ENCODE measurements at places on chromosomes 16 and 17. TPM values are rescaled to one million over a fixed set of nuclear protein-coding genes. Genes with fewer than 3 reads are reported as not detected.

DNA sequence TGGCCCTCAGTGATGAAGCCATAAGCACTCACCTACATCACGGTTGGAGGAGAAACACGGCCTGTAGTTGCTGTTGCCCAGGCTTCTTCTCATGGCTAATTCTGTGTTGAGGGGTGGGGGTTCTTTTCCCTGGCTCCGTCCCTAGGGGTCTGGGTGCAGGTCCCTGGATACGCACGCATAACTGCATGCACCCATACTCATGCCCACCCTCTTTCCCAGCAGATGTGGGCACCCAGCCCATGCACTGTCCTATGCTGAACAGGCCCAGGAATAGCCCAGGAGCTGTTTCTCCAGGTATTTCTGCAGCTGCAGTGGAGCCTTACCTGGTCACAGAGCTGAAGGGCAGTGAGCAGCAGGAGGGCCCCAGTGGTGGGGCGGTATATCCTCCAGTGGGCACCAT lies 18.1 kb downstream of the ST6GALNAC1 start:
- DNase-seq, result no peak

DNA sequence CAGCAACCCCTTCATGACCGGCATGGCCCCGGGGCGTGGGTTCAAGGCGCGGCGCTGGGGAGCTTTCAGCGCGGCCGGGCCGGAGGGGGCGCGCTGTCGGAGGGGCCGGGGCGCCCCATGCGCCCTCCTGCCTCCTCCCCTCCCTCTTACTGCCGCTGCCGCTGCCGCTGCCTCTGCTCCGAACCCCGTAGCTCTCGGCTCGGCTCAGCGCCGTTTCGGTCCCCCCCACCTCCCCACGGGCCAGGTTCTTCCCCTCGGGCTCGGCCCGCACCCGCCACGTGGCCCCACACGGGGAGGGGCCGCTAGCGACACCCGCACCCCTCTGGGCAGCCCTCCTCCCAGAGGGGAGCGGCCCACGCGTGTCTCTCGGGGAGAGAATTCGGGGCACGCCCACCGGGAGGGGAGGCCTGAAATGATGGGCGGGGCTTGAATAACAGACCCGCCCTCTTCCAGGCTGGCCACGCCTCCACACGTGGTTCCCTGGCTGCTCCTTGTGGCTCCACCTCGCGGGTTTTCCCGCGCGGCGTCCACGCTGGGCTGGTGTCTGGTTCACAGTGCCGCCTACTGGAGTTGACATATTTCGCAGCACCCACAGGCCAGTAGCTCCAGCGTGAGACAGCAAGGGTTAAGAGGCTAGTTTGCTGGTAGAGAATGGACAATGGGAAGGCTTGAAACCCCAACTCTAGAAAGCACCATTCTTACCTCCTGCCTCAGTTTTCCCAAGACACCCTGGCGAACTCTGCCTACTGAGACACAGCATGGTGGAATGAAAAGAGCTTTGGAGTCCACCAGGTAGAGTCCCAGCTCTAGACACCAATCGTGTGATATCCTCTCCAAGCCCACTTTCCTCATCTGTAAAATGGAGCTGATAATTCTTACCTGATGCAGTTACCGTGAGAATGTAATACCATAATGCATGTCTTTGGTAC lies at the start of gene KCNH4:
Gene KCNH4, minus strand, starts transcription at position 221 of the 929 bp plus-strand sequence. Its CDS starts 197 bp downstream, at position 24.
- peak; percentile 66 for DNase-seq

DNA sequence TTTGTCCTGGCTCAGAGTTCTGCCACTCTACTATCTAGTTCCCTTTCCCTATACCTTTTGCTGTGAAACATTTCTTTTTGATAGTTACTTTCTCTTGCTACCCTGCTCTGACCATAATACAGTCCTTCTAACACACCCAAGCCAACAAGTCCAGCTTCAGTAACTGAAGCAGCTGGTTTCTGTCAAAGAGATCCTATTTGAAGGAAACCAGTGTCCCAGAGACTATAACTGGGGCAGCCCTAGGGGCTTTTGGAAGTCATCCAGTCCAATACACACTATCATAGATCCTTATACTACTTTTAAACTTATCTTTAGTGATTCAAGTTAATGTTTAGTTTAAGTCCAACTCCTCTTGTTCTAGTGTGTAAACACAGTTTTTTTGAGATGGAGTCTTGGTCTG lies 17.3 kb upstream of the DHRS13 start:
- DNase-seq, result no peak

- no peak for DNase-seq
These were observed 11.0 kb upstream of the PMFBP1 start for GRCh38 chr16:72182976-72183375.

- DNase-seq, result peak; percentile 83
These were observed at the start of gene GAA for GRCh38 chr17:80101011-80101945. Gene GAA (plus strand): TSS chr17:80101581. CDS start chr17:80104587, 3,006 bp downstream.

- DNase-seq, result no peak
These were observed 23.0 kb upstream of the CYLD start for GRCh38 chr16:50718761-50719400.

DNA sequence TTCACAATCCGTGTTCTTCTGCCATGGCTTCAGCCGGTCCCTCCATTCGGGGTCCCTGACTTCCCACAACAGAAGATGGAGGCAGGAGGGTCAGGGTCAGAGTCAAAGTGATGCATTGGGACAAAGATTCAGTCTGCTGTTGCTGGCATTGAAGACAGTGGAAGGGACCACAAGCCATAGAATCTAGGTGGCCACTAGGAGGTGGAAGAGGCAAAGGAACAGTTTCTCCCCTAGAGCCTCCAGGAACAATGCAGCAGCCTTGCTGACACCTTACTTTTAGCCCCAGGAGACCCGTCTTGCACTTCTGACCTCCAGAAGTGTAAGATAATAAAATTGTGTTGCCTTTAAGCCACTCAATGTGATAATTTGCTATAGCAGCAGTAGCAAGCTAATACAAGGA lies 55.9 kb downstream of the MFSD11 start:
- DNase-seq, result no peak

DNA sequence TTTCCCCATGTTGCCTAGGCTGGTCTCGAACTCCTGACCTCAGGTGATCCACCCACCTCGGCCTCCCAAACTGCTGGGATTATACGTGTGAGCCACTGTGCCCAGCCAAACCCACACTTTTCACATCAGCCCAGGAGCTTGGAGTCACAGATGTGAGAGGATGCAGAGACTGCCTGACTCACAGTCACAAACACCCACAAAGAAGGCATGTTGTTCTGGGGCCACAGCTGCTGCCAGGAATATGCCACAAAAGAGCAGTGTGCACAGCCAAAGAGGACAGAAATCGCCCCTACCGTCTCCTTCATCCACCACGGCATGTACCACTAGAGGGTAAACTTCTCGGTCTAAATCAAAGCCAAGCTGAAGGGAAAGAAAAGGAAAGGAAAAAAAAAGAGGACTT lies 25.1 kb upstream of the FOXJ1 start:
- no peak for DNase-seq

DNA sequence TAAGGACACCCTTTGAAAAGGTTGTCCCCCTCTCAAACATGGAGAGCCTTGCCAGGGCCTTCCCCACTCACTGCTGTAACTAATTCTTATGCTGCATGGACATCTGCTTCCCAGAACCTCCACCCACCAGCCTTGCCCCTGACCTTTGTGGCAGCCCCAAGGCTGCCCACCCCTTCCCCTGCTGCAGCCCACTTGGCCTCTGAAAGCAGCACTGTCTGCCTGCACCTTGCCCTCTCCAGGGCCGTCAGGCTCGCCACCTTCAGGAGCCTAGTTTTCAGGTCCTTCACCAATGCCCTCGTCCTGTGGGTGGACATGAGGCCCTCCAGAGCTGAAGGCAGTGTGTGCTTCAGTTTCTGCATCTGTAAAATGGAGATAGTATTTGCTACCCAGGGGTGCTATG lies 2.7 kb upstream of the CORO1A start:
- DNase-seq, result no peak

- DNase-seq, result no peak
These were observed 129.9 kb downstream of the RAP1GAP2 start for GRCh38 chr17:2926019-2926650.

DNA sequence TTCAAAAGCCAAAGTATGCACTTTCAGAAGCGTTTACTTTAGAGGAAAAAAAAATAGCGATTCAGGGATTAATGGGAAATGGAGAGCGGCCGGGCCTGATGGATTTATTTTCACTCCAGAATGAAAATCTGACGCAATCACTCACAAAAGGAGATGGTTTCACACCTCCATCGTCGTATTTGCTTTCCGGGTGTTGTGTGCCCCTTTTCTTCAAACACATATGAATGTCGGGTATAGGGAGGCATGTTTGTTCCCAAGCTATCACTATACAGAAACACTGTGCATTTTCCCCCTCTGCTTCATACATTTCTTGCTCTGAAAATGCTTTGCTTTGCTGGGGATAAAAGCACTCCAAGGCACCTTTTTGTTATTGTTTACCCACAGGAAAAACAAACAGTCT lies 562.2 kb upstream of the ZFHX3 start:
- no peak for DNase-seq

- no peak for DNase-seq
These were observed 6.5 kb upstream of the OR2C1 start for GRCh38 chr16:3349175-3349574.

DNA sequence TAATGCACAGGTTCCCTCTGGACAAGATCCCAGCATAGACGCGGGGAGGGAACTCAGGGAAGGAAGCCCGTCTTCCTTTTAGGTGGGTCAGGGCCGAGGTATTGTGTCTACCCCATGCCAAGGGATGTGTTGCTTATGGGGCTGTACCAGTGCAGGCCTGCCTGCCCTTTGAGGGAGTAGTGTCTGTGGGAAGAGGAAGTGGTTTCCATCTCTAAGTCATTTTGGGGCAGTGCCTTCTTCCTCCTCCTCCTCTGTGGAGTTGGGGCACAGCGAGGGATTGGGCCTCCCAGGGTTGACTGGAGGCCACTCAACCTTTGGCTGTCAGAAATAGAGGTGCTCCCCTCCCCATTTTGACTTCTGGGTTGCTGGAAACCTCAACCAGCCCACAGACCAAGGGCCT lies 26.5 kb downstream of the GJD3 start:
- DNase-seq, result no peak

- DNase-seq, result no peak
These were observed 91.1 kb downstream of the RGS9 start for GRCh38 chr17:65228287-65228686.

DNA sequence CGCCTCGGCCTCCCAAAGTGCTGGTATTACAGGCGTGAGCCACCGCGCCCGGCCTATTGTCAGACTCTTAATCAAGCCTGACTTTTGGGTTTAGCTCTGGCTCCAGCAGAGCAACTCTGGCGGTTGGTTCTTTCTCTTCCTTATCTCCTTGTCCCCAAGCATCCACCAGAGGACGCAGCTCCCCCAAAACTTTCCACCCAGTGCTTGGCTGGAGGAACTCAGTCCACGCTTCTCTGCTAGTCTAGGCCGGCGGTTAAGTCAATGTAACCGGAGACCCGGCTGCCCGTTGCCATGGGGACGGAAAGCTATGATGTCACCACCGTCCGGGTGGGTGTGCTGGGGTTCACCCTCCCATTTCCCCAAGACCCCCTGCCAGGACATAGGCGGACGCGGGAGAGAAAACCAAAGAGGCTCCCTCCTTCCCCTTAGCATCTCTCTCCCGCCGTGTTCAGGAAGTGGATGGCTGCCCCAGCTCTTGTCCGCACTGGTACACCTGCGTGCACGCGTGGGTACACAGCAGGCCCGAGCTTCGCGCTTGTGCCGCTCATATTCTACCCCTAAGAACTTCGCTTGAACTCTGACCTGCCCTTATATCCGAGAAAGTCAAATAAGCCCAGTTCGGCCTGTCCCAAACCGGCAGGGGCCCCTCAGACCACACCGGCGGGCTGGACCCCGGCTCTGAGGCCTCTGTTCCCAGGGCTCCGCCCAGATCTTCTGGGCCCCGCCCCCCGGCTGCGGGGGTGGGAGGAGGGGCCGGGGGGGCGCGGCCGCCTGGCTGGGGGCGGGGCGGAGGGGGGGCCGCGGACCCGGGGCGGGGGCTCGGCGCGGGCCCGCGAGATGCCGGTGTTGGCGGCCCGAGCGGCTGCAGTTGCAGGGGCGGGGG lies at the start of gene RND2:
Gene RND2, plus strand, starts transcription at position 825 of the 883 bp plus-strand sequence. CDS start 117 bp downstream, outside the sequence.
- DNase-seq, result peak; percentile 86

GRCh38 chr17:13746404-13746803 lies 144.7 kb upstream of the HS3ST3A1 start:
- DNase-seq, result no peak

GRCh38 chr17:20852990-20853370 lies 189.8 kb downstream of the USP22 start:
- DNase-seq, result no peak

- no peak for DNase-seq
These were observed 62.1 kb upstream of the ADAMTS18 start for GRCh38 chr16:77496934-77497333.

GRCh38 chr16:28163699-28164098 lies 48.1 kb downstream of the XPO6 start:
- no peak for DNase-seq

The FN3KRP gene
- total RNA-seq, result 38.5 TPM

The ABAT gene
- total RNA-seq, result 26.0 TPM

The MYOCD gene
- 37.3 TPM for total RNA-seq

The KRT35 gene
- total RNA-seq, result not detected

The CRYM gene
- total RNA-seq, result 15.6 TPM

The KRT25 gene
- not detected for total RNA-seq

The KRT12 gene
- not detected for total RNA-seq

The KRTAP4-9 gene
- not detected for total RNA-seq

The KRT13 gene
- total RNA-seq, result 0.40 TPM
